PC-3 (cell line): ENCODE measurements at places on chromosomes 4 and X.
A peak's percentile ranks its signal among the peaks of the same experiment; 100 is the strongest.

DNA sequence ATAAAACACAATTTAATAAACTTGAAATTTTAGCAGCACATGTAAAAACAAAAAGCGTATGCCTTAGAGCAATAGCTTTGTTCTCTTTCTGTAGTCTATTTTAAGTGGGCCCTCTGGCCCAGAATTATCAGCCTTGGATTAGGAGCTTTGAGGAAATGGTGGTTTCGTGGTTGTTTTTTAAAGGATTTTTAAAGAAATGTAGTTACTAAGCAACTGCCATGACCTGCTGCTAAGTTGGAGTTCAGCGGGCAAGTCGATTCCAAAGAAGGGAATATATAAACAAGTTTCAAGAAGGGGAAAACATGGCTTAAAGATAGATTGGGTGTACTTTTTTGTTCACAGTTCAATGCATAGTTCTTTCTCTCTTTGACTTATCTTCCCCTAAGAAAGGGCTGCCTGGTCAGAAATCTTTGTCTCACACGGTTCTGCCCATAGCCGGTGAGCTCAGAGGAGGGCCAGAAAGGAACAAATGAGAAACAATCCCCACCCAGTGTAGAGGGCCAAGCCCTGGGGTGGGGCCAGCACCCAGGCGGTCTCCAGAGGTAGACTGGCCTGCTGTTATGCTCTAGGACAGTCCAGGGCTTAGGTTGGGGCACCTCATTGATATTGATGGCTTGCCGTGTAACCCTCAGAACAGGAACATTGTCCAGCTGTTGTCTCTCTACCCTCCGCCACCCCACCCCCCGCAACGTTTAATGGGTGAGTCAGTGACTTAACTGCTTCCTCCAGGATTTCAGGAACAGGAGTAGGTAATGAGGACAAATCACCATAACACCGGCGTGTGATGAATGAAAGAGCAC, 32.5 kb downstream of the DLG3 start:
- DNase-seq, result peak; percentile 79

DNA sequence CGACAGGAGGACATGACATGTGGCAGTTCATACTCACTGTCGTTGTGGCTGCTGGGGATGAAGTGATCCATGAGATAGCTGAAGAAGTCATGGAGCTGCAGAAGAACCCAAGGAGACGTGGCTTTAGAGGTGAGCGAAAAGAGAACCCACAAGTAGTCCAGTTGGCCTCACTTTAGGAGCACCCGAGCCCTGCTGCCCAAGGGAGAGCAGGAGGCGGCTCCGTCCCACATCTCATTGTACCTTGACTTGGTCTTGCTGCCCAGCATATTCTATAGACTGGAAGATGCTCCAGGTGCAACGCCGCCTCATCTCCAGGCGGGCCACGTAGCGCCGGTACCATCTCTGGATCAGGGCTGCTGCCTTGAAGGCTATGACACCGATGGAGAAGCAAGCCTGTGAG, 10.6 kb downstream of the PPEF2 start:
- DNase-seq, result no peak

GRCh38 chr4:56156141-56156540, 207.4 kb downstream of the CEP135 start:
- no peak for DNase-seq

- DNase-seq, result no peak
Observed at GRCh38 chrX:80663331-80663730, 146.3 kb downstream of the BRWD3 start.

DNA sequence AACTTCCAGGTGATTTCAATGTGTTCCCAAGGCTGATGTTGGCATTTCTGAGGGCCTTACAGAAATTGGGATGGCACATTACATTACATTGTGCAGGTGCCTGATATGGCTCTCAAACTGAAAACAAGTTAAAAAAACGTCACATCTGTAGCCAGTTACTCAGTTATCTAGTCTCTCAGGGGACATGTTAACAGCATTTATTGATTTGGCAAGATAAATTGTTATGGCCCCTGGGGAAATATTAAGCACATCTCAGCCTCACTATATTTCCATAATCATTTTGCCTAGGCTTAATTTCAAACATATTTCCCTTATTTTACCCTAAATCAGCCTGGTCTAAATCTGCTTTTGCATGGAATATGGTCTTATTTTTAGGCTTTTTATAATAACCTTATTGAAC, 290.0 kb downstream of the IL15 start:
- DNase-seq, result no peak

GRCh38 chr4:56218230-56218895, 168.9 kb downstream of the AASDH start:
- no peak for DNase-seq

GRCh38 chr4:26377328-26378311, 56.8 kb downstream of the RBPJ start:
- DNase-seq, result no peak

DNA sequence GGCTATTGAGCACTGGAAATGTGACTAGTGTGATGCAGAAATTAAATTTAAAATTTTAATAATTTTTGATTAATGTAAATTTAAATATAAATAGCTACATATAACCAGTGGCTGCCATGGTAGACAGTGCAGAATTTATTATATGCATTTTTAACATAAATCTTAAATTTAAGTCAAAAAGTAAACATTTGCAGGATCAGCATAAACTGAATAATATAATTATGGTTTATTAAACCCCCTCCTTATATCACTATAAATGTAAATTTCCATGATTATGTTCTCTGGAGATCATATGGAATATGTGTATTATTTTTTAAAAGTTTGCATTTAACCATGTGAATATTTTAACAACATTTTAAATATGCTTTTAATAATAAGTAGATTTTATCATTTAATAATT, 155.8 kb downstream of the TEX13C start:
- no peak for DNase-seq

- DNase-seq, result no peak
Observed at GRCh38 chrX:9401051-9401450, 63.8 kb upstream of the TBL1X start.

- DNase-seq, result no peak
Observed at GRCh38 chrX:111309083-111309482, 38.8 kb upstream of the CAPN6 start.

- no peak for DNase-seq
Observed at GRCh38 chrX:46819136-46819535, 17.7 kb upstream of the RP2 start.

GRCh38 chr4:147370473-147370872, 110.4 kb upstream of the EDNRA start:
- peak; percentile 32 for DNase-seq

DNA sequence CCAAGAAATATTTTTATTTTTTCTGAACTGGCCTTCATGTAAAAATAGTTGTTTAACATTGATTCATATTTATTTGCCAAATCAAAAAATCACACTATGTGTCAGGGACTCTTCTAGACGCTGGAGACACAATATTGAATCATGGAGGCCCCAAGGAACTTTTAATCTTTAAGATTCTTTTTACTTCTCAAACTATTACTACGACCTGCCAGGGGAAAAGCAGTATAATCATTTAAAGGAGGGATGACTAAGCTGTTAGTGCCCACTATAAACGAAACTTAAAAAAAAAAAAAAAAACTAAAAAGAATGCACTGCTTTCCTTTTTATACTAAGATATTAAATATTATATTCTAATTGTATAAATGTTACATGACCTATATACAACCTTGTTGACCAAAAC, 84.7 kb downstream of the PPA2 start:
- no peak for DNase-seq

DNA sequence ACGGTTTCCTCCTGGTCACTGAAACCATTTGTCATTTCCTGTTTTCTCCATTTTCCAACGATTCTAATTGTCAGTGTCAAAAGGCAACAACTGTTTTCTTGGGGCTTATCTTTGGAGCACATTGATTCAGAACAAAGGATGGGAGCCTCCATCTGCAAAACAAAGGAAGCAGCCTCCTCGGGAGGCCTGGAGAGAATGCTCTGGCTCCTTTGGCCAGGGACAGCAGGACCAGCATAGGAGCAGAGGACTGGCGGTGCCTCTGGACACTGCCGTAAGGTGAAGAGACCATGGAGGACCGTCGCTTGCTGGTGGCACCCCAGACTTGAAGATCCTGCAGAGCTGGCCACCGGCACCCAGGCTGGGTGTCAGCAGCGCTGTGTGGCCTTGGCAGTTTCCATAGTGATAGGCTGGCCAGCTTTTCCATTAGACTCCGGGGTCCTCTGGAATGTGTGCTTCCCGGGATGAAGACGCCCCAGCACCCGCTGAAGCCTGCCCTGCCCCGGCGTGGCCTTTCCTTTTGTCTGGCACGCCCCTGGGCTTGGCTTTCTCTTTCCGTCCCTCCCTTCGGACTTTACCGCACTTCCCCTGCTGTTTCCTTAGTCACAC, 61.1 kb upstream of the MTM1 start:
- no peak for DNase-seq

DNA sequence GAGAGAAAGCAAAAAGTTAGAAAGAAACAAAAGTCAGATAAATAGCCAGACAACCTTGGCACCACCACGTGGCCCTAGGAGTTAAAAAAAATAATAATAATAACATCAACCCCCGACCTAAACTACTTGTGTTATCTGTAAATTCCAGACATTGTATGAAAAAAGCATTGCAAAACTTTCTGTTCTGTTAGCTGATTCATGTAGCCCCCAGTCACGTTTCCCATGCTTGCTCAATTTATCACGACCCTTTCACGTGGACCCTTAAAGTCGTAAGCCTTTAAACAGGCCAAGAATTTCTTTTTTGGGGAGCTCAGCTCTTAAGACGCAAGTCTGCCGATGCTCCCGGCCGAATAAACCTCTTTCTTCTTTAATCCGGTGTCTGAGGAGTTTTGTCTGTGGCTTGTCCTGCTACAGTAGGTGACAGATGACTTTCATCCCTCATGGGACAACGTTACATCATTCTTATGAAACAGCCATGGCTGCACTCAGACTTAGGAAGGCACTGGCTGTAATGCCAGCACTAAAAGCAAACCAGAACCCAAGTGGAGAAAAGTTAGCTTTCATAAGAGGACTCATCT, 520 bp downstream of the ACOX3 start:
- DNase-seq, result no peak

- no peak for DNase-seq
Observed at GRCh38 chr4:1354983-1355275, 7.9 kb downstream of the UVSSA start.

- no peak for DNase-seq
Observed at GRCh38 chrX:71475785-71476540, 56.9 kb upstream of the OGT start.

DNA sequence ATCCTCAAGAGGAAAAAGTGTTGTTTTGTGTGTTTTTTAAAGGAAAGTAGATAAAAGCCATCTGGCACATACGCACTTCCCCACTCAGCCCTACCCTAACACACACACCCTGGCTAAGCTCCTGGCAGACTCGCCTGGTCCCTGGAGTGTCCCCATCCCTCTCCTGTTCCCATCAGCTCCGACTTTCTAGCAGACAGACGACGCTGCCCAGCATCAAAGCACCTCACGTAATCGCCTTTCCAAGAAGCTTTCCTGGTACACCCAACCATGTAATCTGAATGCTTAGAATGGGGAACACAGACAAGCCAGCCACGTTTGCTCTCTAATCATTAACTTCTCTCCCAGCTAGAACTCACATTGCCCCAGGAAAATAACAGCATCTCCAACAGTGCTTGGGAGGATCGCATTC, 116.2 kb downstream of the AFAP1 start:
- no peak for DNase-seq

GRCh38 chrX:19912-20571, 261.1 kb upstream of the PLCXD1 start:
- peak; percentile 0 for DNase-seq

- DNase-seq, result no peak
Observed at GRCh38 chr4:70753630-70754029, 31.9 kb downstream of the RUFY3 start.

- no peak for DNase-seq
Observed at GRCh38 chr4:16844816-16845586, 53.4 kb downstream of the LDB2 start.

DNA sequence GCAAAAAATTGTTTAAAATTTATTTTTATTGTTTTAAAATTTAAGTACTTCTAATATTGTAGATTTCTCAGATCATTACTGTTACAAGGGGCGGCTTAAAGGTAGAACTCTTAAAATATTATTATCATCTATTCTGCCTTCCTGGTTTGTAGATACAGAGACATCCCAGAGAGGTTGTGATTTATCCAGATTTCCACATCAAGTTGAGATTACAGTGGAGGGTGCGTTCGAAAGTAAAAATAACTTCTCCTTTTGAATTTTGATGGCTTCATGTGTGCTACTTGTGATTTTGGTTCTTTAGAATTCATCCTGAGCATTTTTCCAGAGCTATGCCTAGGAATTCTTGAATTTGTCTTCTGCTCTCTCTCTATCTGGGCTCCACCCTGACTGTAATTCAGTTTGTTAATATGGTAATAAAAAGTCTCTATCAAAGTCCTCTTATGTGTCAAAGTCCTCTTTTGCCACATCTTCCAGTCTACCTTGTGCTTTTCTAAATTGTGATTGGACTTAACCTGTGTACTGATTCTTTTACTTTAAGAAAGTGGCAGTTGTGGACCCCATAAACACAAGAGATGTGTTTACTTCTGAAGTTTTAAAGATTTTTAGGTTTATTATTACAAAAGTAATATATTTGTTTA, 37.2 kb downstream of the CLCN3 start:
- no peak for DNase-seq

DNA sequence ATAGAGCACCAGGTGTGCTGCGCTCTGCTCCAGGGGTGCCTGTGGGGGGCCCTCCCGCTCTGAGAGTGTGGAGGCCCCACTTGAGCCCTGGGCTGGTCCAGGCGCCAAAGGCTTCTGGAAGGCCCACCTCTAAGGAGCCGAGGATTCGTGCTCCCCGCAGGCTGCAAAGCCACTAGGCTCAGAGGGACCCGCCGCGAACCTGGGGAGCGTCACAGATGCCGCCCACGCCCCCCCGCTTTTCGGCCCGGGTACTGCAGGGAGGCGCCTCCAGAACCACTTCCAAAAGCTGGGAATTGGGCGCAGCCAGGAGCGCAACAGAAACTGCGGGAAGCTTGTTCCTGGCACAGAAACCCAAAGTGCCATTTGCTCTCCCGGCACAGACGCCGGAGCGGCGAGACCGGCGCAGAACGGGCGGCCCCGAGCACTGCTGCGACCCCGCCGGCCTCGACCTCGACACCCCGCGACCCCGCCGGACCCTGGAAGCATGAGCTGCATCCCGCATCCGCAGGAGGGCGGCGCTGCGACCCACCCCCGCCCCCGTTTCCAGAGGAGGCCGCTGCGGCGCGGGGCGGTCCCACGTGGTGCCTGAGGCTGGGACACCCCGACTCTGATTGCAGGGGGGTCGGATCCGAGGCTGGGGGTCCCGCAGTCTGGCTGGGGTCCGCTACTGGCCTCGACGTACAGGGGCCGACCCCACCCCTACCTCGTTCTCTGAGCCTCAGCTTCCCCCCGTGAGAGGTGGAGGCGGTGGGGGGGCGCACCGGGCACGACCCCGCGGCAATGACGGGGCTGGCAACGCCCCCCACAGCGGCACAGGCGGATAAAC, 30.8 kb downstream of the CPLX1 start:
- DNase-seq, result no peak

DNA sequence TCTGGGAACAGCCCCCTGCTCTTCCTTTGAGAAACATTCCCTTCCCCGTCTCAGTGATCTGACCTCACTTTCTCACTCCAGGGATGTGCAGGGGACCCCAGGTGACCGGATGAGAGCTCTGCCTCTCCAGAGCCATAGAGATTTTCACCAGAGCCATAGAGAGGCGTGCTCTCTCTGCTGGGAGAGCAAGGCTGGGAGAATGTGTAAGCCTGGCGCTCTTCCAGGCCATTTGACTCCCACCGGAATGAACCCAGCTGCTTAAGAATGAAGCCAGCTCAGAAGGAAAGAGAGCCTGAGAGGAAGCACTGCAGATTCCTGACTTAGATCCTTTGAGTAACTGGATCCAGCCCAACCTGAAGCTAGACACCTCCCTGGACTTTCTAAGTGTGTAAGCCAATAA, 106.4 kb downstream of the DHX15 start:
- DNase-seq, result peak; percentile 9

- DNase-seq, result peak; percentile 73
Observed at GRCh38 chr4:85807247-85807950, 332.4 kb downstream of the ARHGAP24 start.
